ENCODE measurements at places on chromosomes 1 and 21. TPM values are rescaled to one million over a fixed set of nuclear protein-coding genes. Genes with fewer than 3 reads are reported as not detected.

DNA sequence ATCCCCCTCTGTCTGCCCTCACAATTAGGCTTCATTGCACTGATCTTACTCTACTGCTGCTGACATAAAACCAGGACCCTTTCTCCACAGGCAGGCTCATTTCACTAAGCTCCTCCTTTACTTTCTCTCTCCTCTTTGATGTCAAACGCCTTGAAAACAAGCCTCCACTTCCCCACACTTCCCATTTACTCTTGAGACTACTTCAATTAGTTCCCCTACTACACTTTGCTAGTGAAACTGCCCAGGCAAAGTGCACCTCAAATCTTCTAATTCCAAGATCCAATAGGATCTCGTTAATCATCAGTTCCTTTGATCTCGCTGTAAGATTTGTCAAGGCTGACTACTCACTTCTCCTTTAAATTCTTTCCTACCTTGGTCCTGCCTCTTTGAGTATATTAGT is 5.9 kb upstream of the CDC20 start:
- DNase-seq, result no peak

Gene BTBD19
- 4.8 TPM for polyA plus RNA-seq

Gene KRTAP21-2
- polyA plus RNA-seq, result not detected

DNA sequence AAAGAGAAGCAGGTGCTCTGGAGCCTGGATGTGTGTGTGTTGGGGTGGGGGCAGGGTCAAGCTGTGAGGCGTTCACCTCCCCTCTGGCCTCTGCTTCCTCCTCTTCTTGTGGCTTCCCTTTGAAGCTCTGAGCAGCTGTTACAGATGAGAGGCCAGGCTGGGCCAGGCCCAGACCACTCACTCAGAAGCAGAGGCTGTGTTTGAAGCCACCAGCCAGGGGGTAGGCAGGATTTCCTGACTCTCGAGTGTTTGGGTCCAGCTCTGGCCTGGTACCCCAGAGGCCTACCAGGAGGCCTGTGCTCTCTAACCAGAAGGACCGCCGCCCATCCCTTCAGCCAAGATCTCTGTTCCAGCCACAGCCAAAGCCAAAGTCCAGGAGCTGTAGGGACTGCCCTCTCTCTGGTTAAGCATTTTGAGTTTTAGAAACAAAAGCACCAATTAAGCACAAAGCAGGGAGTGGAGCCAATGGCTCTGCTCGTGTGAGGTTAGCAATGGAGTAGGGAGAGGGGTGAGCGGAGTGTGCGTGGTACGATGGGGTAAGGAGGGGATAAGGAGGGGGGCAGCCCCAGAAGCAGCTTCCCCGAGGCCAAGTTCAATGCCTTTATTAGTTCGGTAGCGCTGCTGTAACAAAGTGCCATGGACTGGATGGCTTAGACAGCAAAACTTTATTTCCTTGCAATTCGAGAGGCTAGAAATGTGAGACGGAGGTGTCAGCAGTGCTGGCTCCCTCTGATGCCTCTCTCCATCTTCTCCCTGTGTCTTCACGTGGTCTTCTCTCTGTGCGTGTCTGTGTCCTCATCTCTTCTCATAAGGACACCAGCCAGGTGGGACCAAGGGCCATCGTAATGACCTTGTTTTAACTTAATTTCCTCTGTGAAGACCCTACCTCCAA is 20.5 kb downstream of the RCSD1 start:
- DNase-seq, result no peak

Gene ST6GALNAC5
- 5.1 TPM for polyA plus RNA-seq

DNA sequence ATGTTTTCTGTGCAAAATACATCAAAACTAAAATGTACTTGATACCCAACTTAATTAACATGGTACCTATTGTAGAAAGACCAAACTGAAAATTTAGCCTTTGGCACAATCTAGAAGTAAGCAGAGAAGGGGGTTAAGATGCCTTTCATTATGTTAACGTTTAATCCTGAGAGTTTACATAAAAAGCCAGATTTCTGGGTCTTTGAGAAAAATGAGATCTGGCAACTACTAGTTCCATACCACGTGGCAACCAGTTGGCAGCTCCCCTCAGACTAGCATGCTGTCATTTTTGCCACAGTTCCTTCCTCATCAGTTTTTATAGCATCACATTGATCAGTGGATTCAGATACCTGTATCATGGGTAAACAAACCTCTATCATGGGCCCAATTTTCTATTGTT is 1.5 kb downstream of the RO60 start:
- peak; percentile 24 for DNase-seq

GRCh38 chr1:91750398-91750996 is 135.5 kb downstream of the TGFBR3 start:
- DNase-seq, result no peak

DNA sequence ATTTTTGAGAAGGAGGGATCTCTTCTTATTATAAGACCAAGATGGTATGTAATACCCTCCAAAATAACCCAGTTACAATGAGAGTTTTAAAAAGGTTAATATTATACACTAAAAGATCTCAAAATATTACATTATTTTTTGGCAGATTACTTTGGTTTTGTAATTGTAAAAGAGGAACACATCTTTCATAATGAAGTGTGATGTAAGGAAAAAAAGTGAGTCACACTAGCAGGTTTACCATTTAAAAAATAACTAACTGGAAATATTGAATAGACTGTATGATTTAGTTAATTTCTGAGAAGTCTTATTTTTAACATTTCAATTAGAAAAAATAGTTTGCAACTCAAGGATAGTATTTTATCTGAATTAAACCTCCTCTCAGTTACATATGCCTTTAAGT is 1.1 kb downstream of the F5 start:
- DNase-seq, result no peak

- DNase-seq, result no peak
Observed at GRCh38 chr1:172898866-172899265, 151.9 kb downstream of the TNFSF18 start.

- no peak for DNase-seq
Observed at GRCh38 chr1:101388904-101389546, 152.2 kb downstream of the S1PR1 start.

- DNase-seq, result no peak
Observed at GRCh38 chr1:200627575-200628222, 7.1 kb upstream of the KIF14 start.

DNA sequence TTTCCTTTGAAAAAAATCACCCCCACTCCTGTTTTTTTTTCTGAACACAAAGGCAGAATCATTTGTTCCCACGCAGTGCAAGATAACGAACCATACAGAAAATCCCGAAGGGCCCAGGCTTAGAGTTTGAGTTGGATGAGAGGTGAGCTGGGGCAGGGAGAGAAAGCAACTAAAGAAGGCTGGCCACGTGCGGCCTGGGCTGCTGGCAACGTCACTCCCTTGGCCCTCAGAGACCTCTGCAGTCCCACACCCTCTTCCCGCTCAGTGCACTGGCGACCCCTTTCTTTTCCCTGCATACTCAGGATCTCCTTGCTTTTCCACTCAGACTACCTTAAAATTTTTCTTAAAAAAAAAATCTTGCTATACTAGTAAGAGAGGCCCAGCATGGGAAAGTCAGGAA is 28.2 kb upstream of the CRNN start:
- DNase-seq, result no peak

GRCh38 chr21:42040411-42041180 is 30.4 kb upstream of the ZBTB21 start:
- DNase-seq, result no peak

DNA sequence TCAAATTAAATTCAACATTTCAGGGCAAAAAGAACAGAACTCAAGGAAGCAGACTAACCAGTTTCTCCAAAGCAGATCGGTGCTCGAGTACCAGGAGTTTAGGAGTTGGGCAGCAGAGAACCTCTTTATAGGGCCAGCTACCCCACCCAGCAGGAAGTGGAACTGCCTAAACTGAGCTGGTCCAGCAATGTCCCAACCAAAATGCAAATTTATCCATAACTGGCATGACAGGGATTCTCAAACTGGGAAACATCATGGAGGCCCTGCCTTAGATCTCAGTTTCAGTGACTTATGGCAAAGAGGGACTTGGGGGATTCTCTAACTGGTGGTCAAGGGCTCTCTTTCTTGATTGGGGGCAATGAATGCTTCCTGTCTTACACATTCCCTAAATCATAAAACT is at the start of gene SPRR2B:
SPRR2B (minus strand) TSS at position 101 of the 400 bp plus-strand sequence. CDS start 772 bp downstream, outside the sequence.
- DNase-seq, result no peak

- no peak for DNase-seq
Observed at GRCh38 chr21:15095326-15095725, 30.5 kb upstream of the NRIP1 start.

DNA sequence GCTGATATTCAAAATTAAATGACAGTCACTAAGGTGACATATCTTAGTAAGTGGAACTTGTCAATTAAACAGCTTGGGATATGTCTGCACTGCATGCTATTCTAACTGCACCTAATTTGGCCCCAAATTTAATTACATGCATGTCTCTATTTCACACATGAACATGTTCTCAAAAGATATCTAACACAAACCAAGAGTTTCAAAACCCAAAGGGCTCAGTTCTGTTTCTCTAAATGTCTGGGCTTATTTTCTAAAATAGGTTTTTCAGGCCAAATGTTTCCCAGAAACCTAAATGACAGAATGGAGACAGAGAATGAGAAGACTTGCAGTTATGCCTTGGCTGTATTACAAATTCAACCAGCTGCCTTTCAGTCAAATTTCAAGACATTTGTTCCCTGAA is 11.3 kb downstream of the RAB29 start:
- no peak for DNase-seq

- DNase-seq, result no peak
Observed at GRCh38 chr1:76209238-76209637, 134.7 kb downstream of the ST6GALNAC3 start.

DNA sequence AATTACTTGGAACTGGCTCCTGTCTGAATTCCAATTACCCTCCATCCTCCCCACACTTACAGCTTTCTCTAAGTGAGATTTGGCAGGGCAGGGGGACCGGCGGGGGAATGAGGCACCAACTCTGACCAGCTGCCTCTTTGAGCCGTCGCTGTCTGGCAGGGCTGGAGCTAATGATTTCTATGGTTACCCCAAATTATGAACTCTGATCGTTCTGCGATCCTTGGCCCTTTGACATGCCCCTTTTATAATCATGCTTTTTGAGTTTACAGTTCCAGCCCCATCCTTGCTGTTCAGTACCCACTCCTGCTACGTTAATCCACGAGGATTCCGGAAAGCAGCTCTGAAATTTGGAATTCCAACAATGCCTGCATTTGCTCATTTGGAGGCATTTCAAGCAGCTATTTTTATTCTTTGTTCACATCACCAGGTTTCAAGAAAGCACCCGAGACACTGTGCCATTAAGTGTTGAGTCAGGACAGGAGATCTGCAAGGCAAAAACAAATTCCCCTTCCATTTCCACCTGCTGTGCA is 54.6 kb upstream of the LBR start:
- DNase-seq, result no peak

Gene XCL1
- 0.24 TPM for polyA plus RNA-seq

DNA sequence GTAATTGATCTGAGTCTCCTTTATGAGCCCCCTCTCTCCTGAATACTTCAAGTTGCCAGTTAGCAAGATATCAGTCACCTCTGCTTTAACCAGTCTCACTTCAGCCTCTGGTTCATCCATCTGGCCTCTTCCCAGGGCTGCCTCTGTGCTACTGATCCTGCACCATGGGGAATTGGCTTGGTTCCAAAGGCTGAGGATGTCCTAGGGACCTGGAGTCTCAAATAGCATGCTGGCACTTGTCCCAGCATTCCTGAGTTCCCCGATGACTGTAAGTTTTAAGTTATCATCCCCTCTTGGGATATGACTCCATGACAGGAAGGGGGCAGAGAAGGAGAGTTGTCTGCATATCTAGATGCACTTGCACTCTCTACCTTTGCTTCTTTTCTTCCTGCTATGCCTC is 252.0 kb downstream of the PTBP2 start:
- DNase-seq, result no peak

DNA sequence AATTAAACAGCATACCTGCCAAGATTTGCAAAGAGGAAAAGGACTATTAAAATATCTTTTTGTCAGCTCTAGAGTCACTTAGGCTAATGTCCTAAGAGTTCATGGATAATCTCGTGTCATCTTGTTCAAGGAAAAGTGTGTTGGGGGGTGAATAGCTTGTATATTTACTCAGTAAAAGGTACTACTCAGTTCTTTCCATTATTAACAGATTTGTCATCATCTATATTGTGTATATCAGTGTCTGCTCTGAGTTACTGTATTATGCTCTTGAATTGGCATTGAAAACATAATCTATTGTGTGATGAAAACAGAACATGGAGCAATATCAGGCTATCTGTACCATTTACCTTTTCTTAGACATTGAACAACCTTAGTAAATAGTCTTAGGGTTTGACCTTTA is 41.9 kb downstream of the SMG7 start:
- DNase-seq, result no peak

DNA sequence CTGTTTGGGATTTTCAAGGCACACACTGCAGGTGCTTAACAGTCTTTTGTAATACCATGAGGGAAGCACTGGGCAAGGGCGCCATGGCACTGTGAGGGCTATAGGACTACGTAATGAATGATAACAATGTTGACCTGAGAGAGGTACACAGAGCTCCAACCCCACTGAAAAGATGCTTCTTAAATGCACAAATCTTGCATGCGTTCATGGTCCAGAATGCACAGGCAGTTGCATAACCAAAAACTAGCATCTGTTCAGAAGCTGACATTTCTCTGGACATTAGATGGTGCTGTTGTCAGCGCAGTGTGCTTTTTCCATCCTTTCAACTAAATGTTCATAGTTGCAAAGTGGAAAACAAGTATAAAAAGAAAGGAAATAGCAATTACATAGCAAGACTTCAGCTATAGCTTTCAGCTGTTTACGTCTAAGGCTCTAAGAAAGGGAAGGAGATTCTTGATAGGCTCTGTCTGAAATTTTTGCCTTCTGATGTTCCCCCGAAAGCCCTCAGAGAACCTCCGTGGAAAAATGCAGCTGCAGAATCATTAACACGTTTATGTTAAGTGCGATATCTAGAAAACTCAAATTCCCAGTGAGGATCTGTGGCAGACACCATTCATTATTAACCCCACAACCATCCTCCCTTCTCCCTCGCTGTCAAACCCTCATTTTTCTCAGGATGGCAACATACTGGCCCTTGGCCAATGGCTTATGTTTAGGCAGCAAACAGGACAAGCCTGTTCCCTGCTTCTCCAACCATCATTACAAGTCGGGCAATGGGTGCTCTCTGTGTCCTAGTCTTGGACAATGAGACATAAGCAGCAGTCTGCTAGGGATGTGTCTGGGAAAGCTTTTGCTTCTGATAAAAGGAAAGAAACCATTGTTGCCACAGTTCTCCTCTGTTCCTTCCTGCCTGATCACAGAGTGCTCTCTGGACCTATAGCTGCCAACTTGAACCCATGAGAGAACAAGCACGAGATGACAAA is 8.2 kb upstream of the TARBP1 start:
- no peak for DNase-seq

Data from adrenal gland (tissue), 19 donors.